ENCODE measurements at places on chromosomes 1 and 21.

GRCh38 chr1:156705321-156705917 lies at the start of gene CRABP2:
Gene CRABP2, minus strand, starts transcription at chr1:156705583. Its CDS starts 137 bp downstream, at chr1:156705446.
- peak; percentile 36 for DNase-seq

DNA sequence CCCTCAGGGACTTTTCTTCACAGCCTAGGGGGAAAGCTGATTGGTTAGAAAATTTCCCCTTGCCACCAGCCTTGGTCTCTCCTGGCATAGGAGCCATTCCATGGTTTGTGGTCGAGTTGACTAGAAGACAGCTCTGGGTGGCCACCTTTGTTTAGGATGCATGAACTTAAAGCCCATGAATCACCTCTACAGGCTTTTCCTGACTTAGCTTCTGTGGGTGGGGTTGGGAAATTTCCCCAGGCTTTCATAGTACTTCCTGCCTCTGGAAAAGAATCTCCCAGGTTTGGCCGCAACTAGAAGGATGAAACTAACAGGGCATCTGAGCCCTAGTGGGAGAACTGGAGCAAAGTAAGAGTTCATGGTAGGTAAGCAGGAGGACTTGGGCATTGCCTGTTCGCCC lies 72.6 kb downstream of the SNRPE start:
- DNase-seq: no peak

DNA sequence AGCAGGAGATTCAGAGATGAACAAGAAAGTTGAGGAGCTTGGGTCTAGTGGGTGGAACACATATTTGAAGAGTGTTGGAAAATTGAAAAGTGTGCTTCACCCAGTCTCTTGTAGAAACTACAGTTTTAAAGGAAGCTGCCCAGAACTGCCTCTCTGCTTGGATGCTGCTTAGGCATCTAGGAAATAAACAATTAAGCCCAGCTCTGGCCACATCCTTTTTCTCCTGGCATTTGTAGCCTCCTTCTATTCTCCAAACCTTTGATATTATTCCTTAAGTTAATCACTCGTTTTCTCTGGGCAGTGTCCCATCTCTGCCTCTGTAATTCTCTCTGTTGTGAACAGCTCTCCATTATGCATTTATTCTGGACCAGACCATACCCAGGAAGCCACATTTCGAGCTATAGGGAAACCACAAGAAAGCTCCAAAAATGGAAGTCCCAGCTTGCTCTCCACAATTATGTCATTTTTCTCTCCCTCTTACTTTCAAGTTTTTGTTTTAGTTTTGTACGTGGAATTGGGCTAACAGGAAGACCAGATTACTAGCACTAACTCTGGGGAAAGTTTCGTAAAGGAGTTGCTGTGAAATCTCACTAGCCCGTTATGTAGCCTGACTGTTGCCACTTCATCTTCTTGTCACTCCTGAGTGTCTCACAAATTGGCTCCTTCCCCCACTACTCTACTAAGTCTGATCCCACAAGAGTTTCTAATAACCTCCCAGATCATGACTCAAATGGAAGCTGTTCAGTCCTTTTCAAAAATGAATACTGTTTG lies 102.2 kb downstream of the NTMT2 start:
- DNase-seq: no peak

GRCh38 chr1:116361648-116362047 lies 11.4 kb upstream of the ATP1A1 start:
- no peak for DNase-seq

DNA sequence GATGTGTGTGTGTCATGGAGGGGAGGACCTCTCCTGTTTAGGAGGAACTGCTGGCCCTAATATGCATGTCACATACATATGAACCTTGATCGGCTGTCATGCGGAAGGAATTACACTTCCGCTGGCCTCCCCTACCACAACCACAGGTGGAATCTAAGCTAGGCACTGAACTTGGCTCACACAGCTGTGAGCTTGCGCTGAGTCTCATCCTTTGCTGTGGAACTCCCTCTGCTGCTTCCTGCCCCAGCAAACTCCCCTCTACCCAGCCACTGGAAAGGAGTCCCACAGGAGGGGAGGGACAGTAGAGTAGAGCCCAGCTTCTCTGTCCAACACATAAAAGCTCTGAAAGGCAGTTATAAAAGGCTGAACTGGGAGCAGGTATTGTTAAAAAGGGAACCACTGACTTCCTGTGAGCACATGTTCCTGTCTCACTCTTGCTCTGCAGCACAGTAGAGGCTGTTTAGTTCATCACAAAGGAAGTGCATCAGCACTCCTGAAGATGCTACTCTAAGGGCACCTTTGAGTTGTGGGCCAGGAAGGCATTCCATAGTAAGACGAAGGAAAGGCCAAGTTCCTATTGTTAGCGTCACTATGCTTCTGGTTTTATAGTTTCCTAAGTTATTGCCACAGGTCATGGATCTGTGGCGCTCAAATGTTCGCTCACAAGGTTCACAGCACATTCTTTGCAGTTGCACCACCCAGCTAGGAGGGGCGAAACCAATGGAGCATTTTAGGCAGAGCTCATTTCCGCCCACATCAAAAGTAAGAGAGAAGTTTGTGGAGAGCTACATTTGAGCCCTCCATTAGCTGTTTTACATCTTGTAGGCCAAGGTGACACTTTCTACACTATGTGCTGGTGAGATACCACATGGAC lies 17.7 kb upstream of the PTPRC start:
- DNase-seq: peak; percentile 46

DNA sequence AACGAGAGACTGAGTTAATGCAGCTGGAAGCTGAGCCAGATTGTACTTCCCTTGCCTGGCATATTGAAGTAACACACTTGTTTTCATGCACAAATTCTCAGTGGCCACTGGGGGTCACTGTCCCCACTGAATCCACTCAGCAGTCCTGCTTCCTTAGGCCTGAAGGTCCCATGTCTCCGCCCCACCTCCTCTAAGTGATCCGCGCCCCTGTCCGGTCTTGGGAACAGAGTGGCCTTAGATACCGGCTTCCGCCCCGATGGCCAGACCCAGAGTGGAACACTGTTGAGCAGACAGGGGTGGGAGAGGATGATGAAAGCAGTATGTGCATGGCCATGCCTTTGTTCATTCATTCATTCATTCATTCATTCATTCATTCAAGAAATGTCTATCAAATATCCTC lies 34.8 kb downstream of the CHAF1B start:
- peak; percentile 29 for DNase-seq

DNA sequence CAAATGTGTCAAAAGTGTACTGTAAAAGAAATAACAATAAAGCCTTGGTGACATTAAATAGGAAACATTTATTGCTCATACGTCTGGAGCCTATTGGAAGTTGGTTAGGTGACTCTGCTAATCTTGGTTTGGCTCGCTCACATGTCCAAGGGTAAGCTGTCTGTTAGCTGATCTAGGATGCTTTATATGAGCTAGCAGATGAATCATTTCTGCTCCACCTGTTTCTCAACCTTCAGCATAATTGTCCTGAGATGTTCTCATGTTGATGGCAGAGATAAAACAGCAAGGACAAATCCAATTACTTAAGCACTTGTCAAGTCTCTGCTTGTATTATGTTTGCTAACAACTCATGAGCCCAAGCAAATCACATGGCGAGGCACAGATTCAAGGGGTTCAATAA lies 56.0 kb upstream of the CD53 start:
- DNase-seq: no peak

- no peak for DNase-seq
Measured at GRCh38 chr1:225963735-225964530, 22.9 kb upstream of the LEFTY2 start.

GRCh38 chr1:106457368-106457767 lies 599.1 kb upstream of the PRMT6 start:
- no peak for DNase-seq

- DNase-seq: no peak
Measured at GRCh38 chr1:7007902-7008301, 222.6 kb downstream of the CAMTA1 start.

- no peak for DNase-seq
Measured at GRCh38 chr1:115336741-115337140, 1.3 kb downstream of the NGF start.

DNA sequence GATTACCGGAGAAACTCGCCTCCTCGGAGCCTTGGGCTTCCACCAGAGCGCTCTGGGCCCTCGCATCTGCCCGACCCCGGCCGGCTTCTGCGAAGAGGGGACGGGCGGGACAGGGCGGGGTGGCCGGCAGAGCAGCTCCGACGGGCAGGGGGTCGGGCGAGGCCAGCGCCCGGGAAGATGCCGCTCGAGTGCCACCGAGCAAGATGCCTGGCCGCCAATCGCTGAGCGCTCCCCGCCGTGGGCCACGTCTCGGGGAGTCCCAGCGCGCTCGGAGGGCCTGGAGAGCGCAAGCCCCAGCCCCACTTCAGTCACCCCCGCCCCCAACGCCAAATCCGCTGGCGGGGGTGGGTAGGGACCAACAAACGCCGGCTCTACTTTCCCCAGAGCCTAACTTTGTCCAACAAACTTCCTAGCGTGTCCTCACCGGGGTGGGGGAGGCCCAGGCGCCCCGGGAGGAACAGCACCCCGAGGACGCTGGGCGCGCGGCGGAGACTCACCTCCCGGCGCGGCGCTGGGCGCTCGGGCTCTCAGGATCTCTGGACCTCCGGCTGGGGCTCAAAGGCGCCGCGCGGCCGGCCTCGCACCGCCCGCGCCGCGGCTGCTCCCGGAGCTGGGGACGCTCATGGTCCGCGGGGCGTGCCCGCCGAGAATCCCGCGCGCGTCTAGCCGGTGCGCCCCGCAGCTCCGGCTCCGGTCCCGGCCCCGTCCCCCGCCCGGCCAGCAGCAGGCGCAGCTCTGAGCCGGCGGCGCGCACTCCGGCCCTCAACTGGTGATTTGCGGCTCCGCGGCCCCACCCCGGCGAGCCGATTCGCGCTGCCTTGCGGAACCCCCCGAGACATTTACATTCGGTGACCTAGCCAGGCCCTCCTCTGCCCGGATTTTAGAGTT lies at the start of gene BCAR3:
Gene BCAR3 (minus strand): TSS at position 737 of the 888 bp plus-strand sequence. CDS start 6,907 bp downstream, outside the sequence.
- peak; percentile 17 for DNase-seq

DNA sequence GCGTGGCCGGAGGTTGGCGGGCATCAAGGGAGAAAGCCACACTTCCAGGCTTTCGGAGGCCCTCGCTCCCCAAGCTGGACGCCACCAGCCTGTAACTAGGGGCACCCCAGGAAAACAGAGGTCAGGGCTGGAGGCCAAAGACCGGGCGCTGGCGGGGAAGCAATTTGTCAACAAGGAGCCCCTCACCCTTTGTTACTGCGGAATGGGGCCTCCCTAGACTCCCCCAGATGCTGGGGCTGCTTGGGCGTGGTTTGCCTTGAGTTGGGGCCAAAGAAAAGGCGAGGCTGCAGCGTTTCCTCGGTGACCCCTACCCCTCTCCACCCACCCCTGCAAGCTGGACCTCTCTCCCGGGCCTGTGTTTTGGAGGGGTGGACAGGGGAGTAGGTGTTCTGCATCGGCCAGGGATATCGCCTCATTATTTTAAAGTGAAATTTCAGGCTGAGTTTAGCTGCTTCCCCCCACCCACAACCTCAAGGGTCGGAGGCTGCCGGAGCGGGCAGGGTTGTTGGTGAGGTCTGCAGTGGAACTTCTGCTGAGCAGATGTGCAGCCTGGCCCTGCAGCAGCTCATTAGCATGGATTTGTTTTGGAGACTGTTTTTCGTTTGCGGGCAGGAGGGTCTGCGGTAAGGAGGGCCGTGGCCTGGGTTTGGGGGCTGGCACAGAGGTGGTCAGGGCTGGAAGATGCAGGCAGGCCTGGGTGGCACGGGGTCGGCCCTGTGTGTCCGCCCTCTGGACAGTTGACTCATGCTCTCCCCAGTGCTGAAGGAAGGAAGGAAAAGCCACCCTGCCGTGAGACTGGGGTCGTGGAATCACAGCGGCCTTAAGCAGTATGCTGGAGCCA lies 1.5 kb downstream of the NBL1 start:
- DNase-seq: no peak

GRCh38 chr1:167964646-167965045 lies 27.8 kb upstream of the MPC2 start:
- DNase-seq: no peak

GRCh38 chr1:87132284-87132870 lies 196.3 kb upstream of the LMO4 start:
- no peak for DNase-seq

GRCh38 chr1:228913626-228914414 lies 178.5 kb downstream of the RHOU start:
- no peak for DNase-seq

DNA sequence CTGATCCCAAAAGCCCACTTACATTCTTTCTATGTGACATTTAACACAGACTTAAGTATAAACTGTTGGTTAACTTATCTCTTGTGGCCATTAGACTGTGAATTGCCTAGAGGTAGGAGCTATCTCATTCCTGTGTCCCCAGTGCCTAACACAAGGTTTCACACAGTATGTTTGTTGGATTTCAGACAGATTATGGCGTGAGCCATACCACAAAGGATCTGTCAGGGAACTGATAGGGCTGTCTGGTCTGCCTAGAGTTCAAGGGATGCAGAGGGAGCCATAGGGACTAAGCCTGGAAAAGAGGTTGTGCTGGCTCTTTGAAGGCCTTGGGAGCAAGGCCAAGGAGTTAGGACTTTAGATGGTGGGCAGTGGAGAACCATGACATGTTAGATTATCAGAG lies 40.0 kb downstream of the MEF2D start:
- DNase-seq: no peak
